ENCODE measurements at places on chromosomes 7 and 10.

DNA sequence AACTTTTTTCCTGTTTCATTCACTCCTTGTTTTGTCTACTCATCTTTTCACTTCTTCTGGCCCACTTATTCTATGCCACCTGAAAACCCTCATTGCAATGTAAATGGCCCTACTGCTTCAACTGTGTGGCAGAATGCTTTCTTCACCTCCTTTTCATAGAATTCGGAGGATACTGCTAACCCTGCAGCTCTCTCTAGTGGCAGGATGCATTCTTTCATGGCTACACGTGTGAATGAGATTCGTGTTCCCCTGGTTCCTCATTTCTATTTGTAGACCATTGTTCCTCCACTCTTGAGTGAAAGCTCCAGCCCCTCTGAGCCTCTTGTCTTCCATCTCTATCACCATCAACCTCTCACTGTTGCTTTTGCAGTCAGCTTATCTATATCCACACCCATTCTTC is 20.9 kb upstream of the CYP26C1 start:
- H3K36me3 ChIP-seq, result no peaks in the 10 kb centered on the region
- H3K27ac ChIP-seq, result no peak overlapping the region
- no peak overlapping the region for H3K4me3 ChIP-seq
- H3K27me3 ChIP-seq, result no peaks in the 10 kb centered on the region
- no peaks in the 10 kb centered on the region for H3K4me1 ChIP-seq

DNA sequence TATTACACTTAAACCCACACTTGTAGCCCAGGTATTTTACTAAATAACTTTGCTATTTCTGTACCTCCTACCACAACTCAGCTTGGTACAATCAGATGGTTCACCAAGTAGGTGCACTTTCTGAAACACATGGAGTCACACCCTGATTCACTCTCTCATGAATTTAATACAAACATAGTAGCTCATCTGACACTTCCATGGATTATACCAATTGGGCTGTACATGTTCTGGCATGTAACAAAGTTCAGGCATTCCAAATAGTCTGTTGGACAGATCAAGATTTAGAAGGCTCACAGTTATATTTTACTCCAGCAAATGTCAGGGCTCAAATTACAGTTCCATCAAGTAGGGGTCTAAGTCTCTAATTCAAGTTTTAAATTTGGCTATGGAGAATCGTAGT is 62.2 kb upstream of the RNF148 start:
- DNase-seq, result no peak
- no peaks in the 10 kb centered on the region for H3K27me3 ChIP-seq
- H3K36me3 ChIP-seq, result no peaks in the 10 kb centered on the region
- no peak overlapping the region for H3K27ac ChIP-seq

DNA sequence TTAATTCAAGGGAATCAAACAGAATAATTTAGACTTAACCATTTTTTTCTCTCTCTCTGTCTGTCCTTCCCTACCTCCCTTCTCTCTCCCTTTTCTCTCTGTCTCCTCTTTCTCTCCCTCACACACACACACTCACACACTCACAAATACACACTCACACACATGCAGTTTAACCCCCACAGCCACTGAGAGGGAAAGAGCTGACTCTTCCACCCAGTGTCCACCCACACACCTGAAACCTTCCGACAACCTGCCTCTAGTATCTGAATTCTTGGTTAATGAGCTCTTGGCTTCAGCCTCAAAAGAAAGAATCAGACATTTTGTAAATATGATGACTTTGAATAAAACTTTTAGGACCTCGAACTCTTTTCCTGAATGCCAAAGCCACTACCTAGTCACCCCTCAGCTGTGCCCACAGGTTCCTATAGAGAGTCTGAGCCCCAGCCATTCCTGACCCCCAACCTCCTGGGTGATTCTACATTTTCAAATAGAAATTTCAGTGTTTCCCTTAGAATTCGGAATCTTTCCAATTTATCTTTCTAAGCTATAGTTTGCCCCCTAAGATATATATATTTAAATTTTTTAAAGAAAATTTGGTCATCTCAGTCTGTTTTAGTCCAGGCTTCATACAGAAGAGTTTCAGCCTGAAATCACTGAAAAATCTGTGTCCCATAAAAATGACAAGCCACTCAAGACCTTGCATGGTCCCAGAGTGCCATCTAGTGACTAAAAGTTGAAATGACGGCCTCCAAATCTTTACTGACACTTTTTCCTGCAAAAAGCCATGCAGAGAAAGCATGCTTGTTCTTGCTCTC is 202.8 kb downstream of the IPMK start:
- H3K4me3 ChIP-seq, result no peak overlapping the region
- no peaks in the 10 kb centered on the region for H3K36me3 ChIP-seq
- no peaks in the 10 kb centered on the region for H3K27me3 ChIP-seq
- H3K27ac ChIP-seq, result no peak overlapping the region
- DNase-seq, result no peak
- no peaks in the 10 kb centered on the region for H3K4me1 ChIP-seq

DNA sequence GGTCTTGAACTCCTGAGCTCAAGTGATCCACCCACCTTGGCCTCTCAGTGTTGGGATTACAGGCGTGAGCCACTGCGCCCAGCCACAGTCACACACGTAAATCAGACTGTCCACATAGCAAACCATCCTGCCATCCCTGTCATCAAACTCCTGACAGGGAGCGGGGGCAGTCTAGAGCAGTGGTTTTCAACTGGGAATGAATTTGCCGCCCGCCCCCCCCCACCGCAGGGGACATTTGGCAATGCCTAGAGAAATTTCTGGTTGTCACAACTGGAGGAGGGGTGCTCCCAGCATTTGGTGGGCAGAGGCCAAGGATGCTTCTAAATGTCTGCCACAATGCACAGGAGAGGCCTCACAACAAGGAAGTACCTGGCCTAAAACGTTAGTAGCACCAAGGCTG is 24.1 kb downstream of the CAMK2G start:
- H3K27ac ChIP-seq, result no peak overlapping the region
- no peaks in the 10 kb centered on the region for H3K27me3 ChIP-seq
- peaks cover 61% of the 10 kb centered on the region for H3K36me3 ChIP-seq

- H3K4me1 ChIP-seq, result no peaks in the 10 kb centered on the region
- no peak overlapping the region for H3K27ac ChIP-seq
- H3K36me3 ChIP-seq, result no peaks in the 10 kb centered on the region
- no peak for DNase-seq
These were observed 50.4 kb upstream of the ZNF365 start for GRCh38 chr10:62323751-62324150.

- no peak overlapping the region for H3K4me3 ChIP-seq
- no peak for DNase-seq
- no peak overlapping the region for H3K27ac ChIP-seq
- no peaks in the 10 kb centered on the region for H3K27me3 ChIP-seq
- H3K4me1 ChIP-seq, result no peaks in the 10 kb centered on the region
These were observed 97.3 kb upstream of the KCNIP2 start for GRCh38 chr10:101940916-101941315.

GRCh38 chr7:112505495-112505894 is 24.7 kb downstream of the LSMEM1 start:
- H3K4me3 ChIP-seq, result no peak overlapping the region
- no peak overlapping the region for H3K27ac ChIP-seq
- no peaks in the 10 kb centered on the region for H3K27me3 ChIP-seq
- no peaks in the 10 kb centered on the region for H3K4me1 ChIP-seq
- no peak for DNase-seq

DNA sequence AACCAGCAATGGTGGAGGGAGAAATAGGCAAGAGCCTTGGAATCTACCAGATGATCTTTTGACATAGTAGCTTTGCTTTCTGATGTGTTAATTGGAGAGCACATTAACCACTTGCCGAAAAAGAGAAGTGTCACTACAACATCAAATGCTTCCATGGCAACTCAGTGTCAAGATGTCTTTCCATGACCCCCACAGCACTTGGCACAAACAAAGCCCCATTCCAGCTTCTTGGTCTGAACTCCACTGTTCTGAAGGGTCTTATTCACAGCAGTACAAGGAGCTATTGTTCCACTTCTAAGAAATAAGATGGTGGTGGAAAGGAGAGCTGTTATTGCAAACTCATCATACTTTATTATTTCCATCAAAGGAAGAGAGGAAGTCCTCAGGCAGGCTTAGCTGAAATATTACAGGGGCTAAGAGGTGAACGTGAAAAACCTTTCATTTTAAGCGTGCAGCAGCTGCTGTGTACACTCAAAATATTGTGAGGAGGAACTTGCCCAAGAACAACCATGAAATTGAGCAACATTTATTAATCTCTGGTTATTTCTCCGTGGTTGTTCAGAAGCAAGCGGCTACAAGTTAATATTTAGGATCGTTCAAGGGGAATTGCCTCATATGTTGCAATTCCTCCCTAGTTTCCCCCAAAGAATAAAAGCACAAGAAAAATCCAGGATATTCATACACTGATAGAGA is 354.8 kb upstream of the CELF2 start:
- no peaks in the 10 kb centered on the region for H3K36me3 ChIP-seq
- no peak for DNase-seq
